ENCODE measurements at places on chromosomes 4 and X. TPM values are rescaled to one million over a fixed set of nuclear protein-coding genes. Genes with fewer than 3 reads are reported as not detected.

The TEX13C gene
- not detected for total RNA-seq

The GLRB gene
- 2.6 TPM for total RNA-seq

The RASGEF1B gene
- 63.0 TPM for total RNA-seq

The TMEM35A gene
- total RNA-seq = 1.5 TPM

The CYSLTR1 gene
- 10.5 TPM for total RNA-seq

The AMER1 gene
- 4.0 TPM for total RNA-seq

The DSPP gene
- not detected for total RNA-seq

Measured in lower lobe of right lung (tissue), 2 donors.